Femur (tissue), 1 donor: ENCODE measurements at places on chromosomes 5 and 9.
A peak's percentile ranks its signal among the peaks of the same experiment; 100 is the strongest.

DNA sequence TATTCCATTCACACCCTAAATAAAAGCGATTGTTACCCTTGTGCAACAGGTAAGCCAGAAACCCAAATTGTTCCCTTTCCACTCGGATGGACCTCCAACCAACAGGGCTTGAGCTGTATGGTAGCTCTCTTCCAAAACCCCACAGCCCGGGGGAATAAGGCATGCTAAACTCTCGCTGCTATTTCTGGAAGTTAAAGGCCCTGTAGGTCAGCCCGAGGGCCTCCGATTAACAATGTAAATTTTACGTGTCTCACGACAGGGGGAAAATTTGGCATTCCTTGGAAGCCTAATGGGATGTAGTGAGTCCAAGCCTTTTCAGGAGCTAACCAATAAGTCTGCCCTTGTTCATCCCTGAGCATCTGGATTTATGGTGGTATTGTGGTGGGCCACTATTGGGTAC is 26.0 kb downstream of the CNOT8 start:
- no peak for DNase-seq

- DNase-seq, result no peak
Observed at GRCh38 chr5:135487839-135488514, 35.8 kb upstream of the TIFAB start.

DNA sequence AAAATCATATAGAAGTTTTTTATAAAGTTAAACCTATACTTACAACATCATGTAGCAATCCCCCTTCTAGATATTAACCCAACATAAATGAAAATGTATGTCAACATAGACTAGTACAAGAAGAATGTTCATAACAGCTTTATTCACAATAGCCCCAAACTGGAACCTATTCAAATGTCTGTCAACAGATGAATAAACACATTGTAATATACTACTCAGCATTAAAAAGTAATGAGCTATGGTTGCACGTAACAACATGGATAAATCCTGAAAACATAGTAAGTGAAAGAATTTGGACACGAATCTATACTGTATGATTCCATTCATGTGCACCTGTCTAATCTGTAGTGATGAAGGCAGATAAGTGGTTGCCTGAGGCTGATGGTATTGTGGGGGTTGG is 73.9 kb downstream of the CSNK1G3 start:
- no peak for DNase-seq

- peak; percentile 52 for DNase-seq
Observed at GRCh38 chr5:128536254-128537220, 1.5 kb downstream of the FBN2 start.

GRCh38 chr9:121310571-121310970 is 42.6 kb downstream of the GSN start:
- DNase-seq, result no peak

- DNase-seq, result no peak
Observed at GRCh38 chr9:126678989-126679388, 65.3 kb downstream of the LMX1B start.

DNA sequence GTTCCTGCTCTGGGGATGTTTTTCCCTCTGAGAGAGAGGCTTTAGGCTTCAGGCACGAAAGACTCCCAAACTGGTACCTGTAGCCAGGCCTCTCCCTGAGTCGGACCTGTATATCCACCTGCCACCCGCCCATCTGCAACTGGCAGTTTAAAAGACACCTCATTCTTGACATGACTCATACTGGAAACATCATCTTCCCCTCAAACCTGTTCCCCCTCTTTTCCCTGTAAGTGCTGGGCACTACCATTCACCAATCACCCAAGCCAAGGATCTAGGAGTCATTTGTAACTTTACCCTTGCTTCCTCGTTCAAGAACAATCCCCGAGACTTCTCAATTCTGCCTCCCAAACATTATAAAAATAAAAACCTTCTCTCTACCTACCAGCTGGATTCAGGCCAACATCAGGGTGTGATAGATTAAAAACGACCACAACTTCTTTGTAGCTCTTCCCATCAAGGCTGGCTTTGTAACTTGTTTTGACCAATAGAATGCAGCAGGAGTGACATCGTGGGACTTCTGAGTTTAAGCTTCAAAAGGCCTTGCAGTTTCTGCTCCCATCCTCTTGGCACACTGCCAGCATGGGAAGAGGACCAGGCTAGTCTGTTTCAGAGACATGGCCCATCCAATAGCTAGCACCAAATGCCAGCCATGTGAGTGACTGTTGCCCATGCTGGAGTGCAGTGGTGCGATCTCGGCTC is 1.8 kb upstream of the WDR31 start:
- no peak for DNase-seq

GRCh38 chr5:56734091-56734694 is 81.2 kb upstream of the MAP3K1 start:
- no peak for DNase-seq

GRCh38 chr5:40623480-40624420 is 56.0 kb upstream of the PTGER4 start:
- no peak for DNase-seq

DNA sequence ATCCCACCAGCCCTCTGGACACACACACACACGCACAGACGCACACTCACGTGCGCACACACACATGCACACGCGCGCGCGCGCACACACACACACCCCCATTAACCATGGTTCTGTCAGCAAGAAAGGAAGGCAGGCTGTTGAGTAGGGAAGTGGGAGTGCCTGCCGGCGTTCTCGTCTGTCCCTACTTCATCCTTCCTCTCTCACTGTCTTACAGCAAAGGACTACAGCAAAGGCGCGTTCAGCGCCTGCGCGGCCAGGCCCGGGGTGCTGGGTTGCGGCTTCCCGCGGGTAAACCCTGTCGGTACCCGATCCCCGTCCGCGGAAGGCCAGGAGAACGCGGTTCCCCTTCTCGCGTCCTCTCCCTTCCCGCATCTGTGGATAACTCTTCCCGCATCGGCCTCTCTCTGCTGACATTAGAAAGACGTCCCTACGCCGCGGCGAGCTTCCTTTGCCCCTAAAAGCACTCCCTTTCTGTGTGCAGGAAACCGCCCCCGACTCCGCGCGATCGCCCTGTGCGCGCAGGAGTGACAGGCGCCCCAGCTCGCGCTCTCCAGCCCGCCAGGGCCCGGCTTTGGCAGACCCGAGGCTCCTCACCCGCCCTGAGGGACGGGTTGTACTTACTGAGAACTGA is 219.2 kb downstream of the AGTPBP1 start:
- DNase-seq, result peak; percentile 75

DNA sequence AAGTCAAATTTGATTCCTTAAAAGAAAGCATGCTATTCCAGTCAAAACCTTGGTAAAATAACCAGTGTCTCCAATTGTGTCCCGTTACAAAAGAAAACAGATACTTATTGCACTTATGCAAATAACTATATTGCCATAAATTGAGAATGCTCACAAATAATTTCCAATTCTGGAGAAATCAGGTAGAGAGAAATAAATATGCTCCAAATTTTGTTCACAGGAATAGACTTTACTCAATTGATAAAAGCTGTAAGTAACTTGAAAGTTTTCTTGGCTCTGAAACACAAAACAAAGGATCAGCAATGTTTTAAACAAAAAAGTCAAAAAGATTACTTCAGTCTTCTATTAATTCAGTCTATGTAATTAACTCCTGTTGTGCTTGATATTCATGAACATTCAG is 7.8 kb upstream of the DTWD2 start:
- no peak for DNase-seq

DNA sequence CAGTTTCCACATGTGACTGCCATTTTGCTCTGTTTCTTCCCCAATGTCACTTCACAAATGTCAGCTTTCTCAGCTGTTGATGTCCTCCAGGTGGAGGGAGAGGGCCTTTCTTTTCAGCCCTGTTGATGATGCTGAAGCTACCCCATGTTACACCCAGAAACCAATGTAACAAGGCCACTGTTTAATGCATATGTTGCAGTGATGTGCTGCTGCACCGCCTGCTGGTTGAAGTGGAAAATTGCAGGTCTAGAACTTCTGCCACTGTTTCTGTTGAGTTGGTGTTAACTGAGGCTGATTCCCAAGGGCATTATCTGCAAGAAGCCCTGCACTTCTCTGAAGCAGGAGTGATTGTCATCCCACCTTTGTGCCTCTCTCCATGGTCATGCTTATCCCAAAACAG is 428.4 kb downstream of the KDM4C start:
- DNase-seq, result no peak

DNA sequence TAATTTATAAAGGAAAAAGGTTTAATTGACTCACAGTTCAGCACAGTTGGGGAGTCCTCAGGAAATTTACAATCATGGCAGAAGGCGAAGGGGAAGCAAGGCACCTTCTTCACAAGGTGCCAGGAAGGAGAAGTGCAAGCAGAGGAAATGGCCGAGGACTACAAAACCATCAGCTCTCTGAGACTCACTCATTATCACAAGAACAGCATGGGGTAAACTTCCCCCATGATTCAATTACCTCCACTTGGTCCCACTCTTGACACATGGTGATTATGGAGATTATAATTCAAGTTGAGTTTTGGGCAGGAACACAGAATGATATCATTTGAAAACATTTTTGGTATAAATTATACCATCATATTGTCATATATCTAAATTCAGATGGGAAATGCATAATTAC is 934.7 kb downstream of the CDH12 start:
- no peak for DNase-seq
